Astrocyte (in vitro differentiated cells and primary cell): ENCODE measurements at places on chromosomes 6 and 20.
A peak's percentile ranks its signal among the peaks of the same experiment; 100 is the strongest.

- DNase-seq: no peak
Observed at GRCh38 chr20:24675651-24676352, 206.4 kb downstream of the SYNDIG1 start.

DNA sequence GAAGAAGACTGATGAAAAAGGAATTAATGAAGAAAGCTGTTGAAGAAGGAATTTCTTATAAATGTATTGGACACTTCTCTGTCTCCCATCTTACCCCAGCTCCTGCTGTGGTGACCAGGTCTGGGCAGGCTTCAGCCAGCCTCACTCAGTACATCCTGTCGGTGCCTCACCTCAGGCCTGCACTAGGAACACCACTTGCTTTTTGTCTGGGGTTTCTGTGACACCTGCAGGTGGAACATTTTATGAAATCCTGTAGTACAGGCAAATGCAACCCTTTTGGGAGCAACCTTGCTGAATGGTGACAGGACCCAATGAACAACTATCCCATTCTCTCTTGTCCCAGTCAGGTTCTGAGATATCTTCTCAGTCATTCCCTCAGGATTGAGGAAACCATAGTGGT is 129.7 kb downstream of the PRDM13 start:
- DNase-seq: no peak

DNA sequence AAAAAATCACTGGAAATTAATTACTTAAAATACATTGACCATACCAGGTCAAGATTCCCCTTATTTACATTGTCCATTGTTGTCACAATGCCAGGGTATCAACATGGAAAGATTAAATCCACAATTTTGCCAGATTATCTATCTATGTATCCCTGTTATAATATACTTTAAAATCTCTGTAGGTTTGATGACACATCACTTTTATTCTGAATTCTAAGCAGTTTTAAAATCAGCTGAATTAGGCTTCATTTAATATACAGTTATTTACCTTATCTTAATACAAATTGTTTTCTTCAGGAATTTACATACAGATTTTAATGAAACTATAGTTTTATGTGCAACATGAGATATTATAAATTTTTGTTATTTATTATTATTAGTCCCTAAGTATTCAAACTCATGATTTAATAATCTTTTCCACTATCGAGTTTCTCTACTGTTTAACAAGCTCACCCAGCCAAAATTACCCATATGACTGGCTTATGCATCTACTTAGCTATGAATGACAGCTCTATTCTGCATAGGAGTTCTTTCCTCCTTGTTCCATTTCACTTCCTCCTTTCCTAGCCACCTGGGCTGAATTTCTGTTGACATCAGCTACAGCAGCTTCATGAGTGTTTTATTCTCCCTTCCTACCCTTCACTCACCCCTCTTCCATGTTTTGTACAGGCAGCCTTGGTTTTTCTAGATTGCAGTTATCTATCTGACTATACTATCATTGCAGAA is 654.2 kb upstream of the MAP3K7 start:
- no peak for DNase-seq

DNA sequence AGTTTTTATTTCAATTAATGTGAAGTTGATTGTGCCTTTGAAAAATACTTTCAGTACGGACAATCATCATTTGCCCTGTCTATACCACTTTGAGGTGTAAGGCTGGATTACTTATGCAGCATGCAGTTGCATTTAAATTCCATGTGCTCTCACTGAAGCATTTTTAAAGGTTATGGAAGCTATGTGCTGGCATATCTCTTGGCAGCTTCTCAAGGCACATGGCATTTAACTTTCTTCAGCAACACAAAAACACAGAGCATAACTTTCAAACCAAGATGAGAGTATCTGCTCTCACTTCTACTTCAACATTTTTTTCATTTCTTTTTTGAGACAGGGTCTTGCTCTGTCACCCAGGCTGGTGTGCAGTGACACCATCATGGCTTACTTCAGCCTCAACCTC is 360.6 kb upstream of the RUNX2 start:
- DNase-seq: peak; percentile 16

- peak; percentile 36 for DNase-seq
Observed at GRCh38 chr6:20572940-20573339, 38.7 kb downstream of the CDKAL1 start.

DNA sequence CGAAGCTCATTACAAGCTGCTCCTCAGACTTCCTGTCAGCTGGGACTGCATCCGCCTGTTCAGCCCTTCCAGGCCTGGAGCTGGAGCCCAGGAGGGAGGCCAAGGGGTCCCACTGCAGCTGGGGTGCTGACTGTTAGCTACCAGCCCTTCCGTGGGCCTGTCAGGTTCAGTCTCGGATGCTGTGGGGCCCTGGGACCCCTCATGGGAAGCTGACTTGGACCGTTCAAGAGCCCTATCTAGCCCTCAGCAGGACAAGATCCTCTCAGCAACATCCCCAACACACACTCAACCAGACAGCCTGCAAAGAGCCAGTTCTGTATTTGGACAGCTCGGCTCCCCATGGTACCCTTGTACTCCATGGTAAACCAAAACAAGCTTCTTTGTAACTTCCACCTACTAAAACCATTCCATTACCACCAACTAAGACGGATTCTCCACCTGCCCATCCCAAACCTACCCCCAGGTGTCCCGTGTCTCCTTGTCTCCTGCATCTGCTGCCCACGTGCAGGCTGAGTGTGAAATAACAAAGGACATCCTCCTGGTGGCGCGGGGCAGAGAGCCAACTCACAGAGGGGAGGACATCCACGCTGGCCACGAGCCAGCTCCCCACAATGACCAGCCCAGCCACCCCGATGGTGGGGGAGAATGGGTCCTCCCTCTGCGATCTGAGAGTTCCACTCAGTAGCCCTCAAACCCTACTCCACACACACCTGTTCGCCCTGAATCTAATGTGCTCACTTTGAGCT is 111.2 kb downstream of the TAF4 start:
- no peak for DNase-seq

DNA sequence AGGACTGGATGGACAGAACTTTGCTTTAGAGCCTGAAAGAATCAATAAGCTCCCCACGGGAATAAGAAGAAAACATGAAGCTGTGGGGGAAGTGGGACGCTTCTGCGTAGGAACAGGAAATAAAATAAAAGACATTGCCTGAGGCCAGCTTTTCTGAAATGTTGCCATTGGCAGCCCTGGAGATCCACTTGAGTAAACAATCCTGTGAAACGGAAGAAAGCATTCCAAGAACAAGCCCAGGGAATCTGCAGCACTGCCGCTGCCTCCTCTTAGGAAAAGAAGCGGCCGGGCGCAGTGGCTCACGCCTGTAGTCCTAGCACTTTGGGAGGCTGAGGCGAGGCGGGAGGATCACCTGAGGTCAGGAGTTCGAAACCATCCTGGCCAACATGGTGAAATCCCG is 182.3 kb upstream of the RALGAPA2 start:
- DNase-seq: no peak

GRCh38 chr20:33373735-33374605 is 27.3 kb downstream of the CDK5RAP1 start:
- DNase-seq: peak; percentile 59

DNA sequence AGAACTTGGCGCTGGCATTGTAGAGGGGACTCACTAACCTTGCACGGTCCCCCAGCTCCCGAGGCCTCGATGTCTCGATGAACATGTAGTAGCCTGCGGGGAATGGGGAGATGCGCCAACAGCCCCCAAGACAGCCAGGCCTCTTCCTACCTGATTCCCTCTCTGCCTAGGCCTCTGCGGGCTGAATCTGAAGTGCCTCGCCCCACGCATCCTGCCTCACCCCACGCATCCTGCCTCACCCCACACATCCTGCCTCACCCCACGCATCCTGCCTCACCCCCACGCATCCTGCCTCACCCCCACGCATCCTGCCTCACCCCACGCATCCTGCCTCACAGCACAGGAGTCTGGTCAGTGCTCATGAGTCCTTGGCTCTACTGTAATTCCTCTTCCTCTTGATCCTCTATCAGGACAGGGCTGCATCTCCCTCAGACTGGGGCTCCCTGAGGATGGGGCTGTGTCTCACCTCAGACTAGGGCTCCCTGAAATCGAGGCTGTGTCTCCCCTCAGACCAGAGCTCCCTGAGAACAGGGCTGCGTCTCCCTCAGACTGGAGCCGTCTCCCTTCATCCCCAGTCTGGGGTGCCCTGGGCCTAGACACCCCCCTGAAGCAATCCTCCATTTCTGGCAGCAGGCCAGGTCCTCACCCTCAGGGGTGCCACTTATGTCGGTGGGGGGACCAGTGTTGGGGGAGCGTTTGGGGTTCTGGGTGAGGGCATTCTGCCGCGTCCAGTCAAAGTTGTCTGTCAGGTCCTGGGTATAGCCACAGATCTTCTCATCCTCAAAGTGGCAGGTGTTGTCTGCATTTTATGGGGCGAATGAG is 53.6 kb downstream of the MDGA1 start:
- DNase-seq: no peak

- DNase-seq: no peak
Observed at GRCh38 chr6:115704028-115704427, 356.7 kb downstream of the FRK start.

GRCh38 chr20:23456873-23457272 is 4.2 kb upstream of the CST11 start:
- no peak for DNase-seq

- peak; percentile 46 for DNase-seq
Observed at GRCh38 chr20:1212607-1213396, 9.5 kb downstream of the C20orf202 start.

GRCh38 chr6:36769676-36770499 is 69.4 kb downstream of the CPNE5 start:
- peak; percentile 39 for DNase-seq

GRCh38 chr20:38304845-38305447 is 990 bp downstream of the BPI start:
- no peak for DNase-seq

- DNase-seq: peak; percentile 93
Observed at GRCh38 chr6:82589509-82590206, 226.0 kb downstream of the TPBG start.

- no peak for DNase-seq
Observed at GRCh38 chr20:50363027-50363426, 147.2 kb upstream of the PTPN1 start.

GRCh38 chr6:21780141-21780540 is 186.6 kb downstream of the SOX4 start:
- DNase-seq: no peak

DNA sequence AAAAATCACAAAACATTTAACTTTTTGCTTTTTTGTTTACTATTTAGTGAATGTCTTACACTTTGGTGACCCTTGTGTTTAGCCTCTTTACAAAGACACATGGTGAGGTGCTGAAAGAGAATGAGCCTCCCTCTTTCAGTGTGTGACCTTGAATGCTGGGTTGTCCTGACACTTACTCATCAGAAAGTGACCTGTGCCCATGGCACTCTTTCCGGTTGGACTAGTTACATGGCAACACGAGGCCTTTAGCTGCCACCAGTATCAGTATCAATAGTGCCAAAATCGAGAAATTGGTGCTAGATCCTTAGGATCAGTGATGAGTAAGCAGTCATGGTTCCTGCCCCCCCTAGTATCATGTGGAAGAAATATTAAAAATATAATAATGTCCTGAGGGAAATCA is 1.7 kb upstream of the RPL7L1 start:
- DNase-seq: no peak

DNA sequence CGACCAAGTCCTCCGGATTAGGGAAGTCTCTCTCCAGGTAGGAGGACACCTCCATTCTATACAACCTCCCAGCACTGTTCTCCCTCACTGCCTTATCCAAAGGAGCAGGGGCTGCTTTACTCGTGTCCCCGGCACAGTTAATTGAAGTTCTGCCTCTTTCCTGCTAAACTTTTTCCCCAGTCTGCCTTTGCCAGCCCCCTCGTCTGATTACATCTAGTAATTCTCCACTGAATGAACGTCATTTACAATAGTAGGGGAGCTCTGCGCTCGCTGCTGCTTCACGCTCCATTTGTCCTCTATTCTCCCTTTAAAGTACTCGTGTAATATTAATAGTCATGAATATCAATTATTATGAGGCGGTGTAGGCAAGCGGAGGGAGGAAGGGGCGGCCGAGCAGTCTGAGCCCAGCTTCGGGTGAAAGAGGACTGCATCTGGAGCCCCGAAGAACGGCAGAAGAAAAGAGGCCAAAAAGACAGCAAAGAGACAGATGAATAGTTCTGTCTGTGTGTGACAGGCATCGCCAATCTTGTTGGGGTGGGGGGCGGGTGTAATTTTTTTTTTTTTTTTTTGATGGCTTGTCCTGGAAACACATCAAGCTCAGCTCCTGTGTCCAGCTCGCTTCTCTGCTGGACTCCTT is 2.9 kb downstream of the TFAP2B start:
- DNase-seq: no peak

DNA sequence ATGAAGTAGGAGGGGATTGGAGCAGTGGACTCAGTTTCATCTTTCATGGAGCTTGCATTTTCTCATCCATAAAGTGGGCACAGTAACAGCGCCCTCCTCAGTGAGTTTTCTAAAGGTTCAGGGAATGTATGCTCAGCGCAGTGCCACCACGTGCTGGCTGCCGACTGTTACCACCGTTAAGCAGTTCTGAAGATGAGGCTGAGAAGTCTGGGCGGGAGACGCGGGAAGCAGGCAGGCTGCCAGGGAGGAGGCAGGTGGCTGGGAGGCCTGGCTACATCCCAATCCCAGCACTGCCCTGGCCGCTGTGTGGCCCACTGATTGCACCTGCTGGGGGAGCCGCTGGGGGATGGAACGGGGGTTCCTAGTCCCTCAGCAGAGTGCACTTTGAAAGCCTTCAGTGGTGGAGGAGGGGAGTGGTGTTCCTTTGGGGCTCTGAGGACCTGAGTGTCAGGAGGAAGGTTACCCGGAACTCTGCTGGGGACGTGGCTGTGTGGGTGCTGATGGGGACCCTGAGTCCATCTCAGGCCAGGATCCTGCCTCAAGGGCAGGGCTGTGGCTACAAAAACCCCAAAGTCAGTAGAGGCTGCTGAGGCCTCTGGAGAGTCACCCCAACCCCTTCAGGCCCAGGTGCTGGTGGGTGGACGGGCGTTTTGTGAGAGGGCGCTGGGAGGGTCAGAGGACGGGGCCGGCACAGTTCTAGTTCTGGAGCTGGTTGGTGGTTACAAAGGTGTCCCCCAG is 28.0 kb upstream of the PHACTR3 start:
- no peak for DNase-seq

DNA sequence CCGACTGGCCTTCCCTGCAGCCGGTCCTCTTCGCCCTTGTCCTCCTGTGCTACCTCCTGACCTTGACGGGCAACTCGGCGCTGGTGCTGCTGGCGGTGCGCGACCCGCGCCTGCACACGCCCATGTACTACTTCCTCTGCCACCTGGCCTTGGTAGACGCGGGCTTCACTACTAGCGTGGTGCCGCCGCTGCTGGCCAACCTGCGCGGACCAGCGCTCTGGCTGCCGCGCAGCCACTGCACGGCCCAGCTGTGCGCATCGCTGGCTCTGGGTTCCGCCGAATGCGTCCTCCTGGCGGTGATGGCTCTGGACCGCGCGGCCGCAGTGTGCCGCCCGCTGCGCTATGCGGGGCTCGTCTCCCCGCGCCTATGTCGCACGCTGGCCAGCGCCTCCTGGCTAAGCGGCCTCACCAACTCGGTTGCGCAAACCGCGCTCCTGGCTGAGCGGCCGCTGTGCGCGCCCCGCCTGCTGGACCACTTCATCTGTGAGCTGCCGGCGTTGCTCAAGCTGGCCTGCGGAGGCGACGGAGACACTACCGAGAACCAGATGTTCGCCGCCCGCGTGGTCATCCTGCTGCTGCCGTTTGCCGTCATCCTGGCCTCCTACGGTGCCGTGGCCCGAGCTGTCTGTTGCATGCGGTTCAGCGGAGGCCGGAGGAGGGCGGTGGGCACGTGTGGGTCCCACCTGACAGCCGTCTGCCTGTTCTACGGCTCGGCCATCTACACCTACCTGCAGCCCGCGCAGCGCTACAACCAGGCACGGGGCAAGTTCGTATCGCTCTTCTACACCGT is 6.1 kb downstream of the UBD start:
- DNase-seq: peak; percentile 9

- peak; percentile 55 for DNase-seq
Observed at GRCh38 chr6:131914234-131914633, 36.9 kb downstream of the CCN2 start.
